Esophagus squamous epithelium (tissue), 5 donors: ENCODE measurements at places on chromosomes 1 and 21.

- H3K4me1 ChIP-seq: peaks cover 10% of the 10 kb centered on the region
- no peak overlapping the region for H3K4me3 ChIP-seq
- no peaks in the 10 kb centered on the region for H3K27me3 ChIP-seq
- H3K36me3 ChIP-seq: no peaks in the 10 kb centered on the region
Measured at GRCh38 chr1:9760824-9761223, 62.9 kb downstream of the CLSTN1 start.

- no peaks in the 10 kb centered on the region for H3K27me3 ChIP-seq
- no peak overlapping the region for H3K27ac ChIP-seq
- no peaks in the 10 kb centered on the region for H3K36me3 ChIP-seq
- DNase-seq: no peak
Measured at GRCh38 chr1:79827446-79827845, 820.9 kb upstream of the ADGRL4 start.

DNA sequence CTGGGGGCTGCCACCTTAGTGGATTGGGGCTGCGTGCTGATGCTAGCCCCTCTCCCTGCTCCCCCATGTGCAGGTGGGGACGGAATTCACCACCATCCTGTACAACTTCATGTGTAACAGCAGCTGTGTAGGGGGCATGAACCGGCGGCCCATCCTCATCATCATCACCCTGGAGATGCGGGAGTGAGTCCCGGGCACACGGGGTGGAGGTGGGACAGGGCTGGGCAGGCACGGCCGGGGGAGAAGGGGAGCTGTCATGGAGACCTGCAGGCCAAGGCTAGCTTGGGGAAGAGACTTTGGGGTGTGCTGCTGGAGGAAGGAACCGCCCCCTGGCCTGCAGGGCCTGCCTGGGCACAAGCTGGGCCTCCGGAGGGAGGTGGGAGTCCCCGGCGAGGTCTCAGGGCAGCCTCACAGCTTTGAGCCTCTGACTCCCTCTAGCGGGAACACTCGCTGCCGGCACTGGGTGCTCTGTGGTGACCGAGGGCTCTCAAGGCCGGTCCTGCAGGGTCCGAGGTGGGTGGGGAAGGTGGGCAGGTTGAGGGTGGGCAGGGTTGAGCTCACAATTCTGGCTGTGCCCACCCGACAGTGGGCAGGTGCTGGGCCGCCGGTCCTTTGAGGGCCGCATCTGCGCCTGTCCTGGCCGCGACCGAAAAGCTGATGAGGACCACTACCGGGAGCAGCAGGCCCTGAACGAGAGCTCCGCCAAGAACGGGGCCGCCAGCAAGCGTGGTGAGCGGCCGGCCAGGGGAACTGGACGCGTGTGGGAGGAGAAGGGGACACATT, 25.0 kb upstream of the CCDC27 start:
- H3K36me3 ChIP-seq: no peaks in the 10 kb centered on the region
- H3K4me1 ChIP-seq: no peaks in the 10 kb centered on the region
- H3K4me3 ChIP-seq: no peak overlapping the region
- H3K27ac ChIP-seq: no peak overlapping the region
- no peaks in the 10 kb centered on the region for H3K27me3 ChIP-seq
- DNase-seq: no peak

GRCh38 chr1:231929311-231929710, 302.7 kb downstream of the DISC1 start:
- no peaks in the 10 kb centered on the region for H3K27me3 ChIP-seq
- H3K4me1 ChIP-seq: peaks cover 19% of the 10 kb centered on the region
- no peak overlapping the region for H3K4me3 ChIP-seq
- H3K36me3 ChIP-seq: no peaks in the 10 kb centered on the region
- DNase-seq: no peak

GRCh38 chr21:38912789-38913119, 107.0 kb downstream of the ETS2 start:
- H3K27me3 ChIP-seq: no peaks in the 10 kb centered on the region
- peaks cover 79% of the 10 kb centered on the region for H3K4me1 ChIP-seq
- peak overlapping the region; percentile 95 for H3K27ac ChIP-seq
- H3K4me3 ChIP-seq: peak overlapping the region; percentile 26
- DNase-seq: no peak
